Stimulated activated CD8-positive, alpha-beta memory T cell treated with anti-CD3 and anti-CD28 coated beads, Interleukin-15, amount 100 ng/mL, for 4 hours (primary cell): ENCODE measurements at places on chromosomes 4 and X.

GRCh38 chr4:87363552-87363951 is 27.4 kb downstream of the HSD17B11 start:
- DNase-seq: no peak

DNA sequence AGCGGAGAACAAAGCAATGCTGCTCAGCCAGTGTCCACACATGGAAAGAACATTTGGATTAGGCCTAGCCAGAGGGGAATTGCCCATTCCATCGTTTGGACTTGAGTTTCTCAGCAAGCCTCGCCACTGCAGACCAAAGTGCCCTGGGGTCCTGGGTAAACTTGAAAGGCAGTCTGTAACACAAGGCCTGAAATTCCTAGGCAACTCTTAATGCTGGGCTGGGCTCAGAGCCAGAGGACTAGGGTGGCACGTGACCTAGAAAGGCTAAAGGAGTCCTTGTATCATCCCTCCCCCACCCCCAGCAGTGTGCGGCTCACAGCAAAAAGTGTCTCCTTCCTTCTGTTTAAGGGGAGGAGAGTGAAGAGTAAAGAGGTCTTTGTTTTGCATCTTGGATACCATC is 210.4 kb upstream of the ARX start:
- no peak for DNase-seq

GRCh38 chr4:172245516-172245915 is 432.3 kb downstream of the GALNTL6 start:
- no peak for DNase-seq

DNA sequence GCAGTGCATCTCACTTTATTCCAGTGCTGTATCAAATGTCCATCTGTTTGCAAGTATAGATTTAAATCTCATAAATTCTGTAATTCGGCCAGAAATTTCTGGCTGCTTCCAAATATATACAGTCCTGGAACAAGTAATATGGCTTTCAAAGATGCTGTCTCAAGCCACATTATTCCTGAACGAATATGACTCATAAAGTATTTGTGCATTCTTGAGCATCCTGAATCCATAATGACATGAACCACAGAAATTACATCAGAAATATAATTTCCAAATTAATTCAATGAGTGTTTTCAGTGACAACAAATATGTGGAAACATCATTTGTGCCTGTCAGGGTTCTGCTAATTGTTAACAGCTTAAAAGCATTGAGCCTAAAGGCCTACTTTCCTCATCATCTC is 140.9 kb upstream of the HPGD start:
- DNase-seq: no peak

DNA sequence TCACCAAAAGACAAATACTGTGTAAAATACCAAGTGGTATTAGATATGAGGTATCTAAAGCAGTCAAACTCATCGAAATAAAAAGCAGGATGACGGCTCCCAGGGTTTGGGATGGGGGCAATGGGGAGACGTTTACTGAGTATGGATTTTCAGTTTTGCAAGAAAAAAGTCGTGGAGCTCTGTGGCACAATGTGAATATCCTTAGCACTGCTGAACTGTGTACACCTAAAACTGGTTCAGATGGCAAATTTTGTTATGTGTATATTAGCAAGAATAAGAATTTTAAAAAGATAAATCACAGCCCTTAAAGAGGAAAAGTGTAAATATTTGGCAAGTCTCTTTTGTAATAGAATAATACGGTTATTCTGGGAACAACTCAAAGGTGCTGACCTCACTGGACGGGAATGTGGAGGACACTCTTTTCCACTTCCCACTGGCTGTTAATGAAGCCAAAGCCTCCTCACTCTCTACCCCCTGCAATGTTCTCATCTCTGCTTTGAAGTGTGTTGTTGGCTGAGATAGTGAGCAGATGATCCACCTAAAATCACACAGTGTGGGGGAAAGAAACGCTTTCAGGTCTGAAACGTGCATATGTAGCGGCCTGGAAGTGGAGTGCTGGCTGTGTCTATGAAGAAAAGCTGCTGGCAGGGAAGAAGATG is 49.2 kb downstream of the SEL1L3 start:
- DNase-seq: no peak

GRCh38 chrX:80828232-80828631 is 18.6 kb upstream of the BRWD3 start:
- no peak for DNase-seq

- no peak for DNase-seq
Observed at GRCh38 chr4:8912506-8912905, 40.9 kb upstream of the HMX1 start.
